Stimulated activated CD4-positive, alpha-beta T cell treated with anti-CD3 and anti-CD28 coated beads, Interleukin-1b, Interleukin-23, amount 100 ng/mL, for 1 hour (primary cell): ENCODE measurements at places on chromosomes 12 and 14.

- DNase-seq, result no peak
These were observed 40.1 kb upstream of the AMN start for GRCh38 chr14:102882226-102882906.

- no peak for DNase-seq
These were observed 149.0 kb downstream of the PRKCH start for GRCh38 chr14:61470261-61470960.

DNA sequence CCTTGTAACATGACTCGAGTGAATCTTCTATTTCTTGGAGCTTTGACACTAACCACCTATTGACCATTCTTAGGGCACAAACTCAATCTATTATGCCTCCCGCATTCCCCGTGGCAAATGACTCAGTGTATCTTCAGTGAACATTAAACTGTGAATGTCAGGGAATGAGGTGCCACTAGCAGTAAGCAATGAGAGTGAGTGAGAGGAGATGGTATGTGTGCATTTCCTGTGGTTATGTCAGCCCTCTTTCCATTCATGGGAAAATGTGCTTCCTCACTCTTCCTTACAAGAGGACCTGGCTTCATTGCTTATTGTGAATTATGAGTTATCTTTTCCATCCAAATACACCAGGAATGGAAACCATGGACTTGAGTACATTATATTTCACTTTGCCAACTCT lies 229.2 kb downstream of the EMP1 start:
- DNase-seq, result no peak

DNA sequence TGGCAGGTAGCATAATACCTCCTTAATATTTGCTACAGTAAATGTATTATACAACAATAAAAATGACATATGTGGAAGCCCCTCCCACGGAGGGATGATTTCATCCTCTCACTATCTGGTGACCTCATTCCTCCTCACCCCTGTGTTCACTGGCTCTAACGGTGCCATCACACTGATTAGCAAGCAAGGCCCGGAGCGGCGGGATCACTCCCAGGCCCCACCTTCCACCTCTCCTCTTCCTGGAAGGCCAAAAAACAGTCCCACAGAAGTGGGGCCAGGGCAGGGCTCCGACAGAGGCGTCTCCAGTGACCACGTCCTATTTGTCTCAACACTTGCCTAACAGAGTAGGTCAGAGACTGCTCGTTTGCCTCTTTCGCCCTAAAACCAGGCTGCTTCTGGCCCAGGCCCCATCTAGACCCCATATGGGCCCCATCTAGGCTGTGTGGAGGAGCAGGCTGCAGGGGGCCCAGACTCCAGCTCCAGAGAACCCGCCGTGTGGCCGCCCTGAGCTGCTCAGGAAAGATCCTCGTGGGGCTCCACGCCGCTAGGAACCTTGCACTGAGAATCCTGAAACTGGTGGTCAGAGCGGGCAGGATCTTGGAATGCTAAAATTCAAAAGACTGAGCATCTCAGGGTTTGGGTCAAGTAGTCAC lies 3.7 kb downstream of the SELPLG start:
- DNase-seq, result no peak

GRCh38 chr14:103398427-103399195 lies 13.4 kb downstream of the MARK3 start:
- DNase-seq, result no peak

DNA sequence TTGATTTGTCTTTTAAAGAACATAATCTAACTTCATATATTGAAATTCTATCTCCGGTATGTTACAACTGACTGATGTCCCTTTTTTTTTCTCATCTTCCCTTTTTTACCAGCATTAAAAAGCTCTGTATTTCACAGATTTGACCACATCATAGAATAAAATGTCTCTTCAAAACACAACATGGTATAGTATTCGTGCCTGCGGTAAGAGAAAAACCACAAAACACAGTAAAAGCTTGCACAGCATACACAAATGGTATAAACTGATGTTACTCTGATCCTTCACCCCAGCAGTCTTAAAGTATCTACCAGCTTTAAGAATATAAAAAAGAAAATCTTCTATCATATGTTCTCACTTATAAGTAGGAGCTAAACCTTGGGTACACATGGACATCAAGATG lies 83.4 kb downstream of the HECTD1 start:
- DNase-seq, result no peak
